Prostate gland (tissue), 2 donors: ENCODE measurements at places on chromosomes 3 and 15.

DNA sequence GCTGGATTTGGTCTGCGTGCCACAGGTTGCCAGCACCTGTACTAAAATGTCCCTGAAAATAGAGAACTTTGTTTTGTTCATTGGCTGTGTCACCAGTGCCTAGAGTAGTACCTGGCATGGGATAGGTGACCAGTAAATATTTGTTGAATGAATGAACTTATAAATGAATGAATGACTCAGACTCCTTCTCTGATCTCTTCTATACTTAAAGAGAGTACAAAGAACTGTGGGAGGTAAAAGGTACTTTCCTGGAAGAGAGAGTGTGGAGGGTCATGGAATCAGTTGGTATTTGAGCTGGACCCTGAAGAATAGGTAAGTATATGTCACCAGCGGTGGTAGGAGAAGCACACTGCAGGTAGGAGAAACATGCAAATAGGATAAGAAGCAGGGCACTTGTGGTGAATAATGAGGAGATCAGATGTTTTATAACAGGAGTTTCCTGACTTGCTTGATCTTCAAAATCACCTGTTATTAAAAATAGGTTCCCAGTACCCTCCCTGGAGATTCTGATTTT lies 149.4 kb downstream of the LPP start:
- DNase-seq: no peak

DNA sequence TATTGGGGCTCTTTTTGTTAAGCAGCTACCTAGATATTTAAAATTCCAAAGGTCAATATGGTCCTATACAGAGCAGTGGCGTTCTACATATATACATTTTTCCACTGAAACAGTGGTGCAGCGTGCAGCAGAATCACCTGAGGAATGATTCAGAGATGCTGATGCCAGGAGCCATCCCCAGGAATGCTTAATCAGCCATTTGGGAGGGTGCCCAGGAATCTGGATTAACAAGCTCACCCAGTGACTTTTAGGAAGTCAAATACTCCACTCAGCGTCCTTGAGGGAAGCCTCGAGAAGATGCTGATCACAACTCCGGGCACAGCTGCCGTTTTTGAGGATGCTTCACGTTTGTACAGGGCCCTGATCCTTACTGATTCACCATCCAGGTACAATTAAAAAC lies 82.6 kb upstream of the ARHGEF3 start:
- peak; percentile 10 for DNase-seq

GRCh38 chr3:13598926-13599886 lies 50.3 kb downstream of the FBLN2 start:
- DNase-seq: no peak

DNA sequence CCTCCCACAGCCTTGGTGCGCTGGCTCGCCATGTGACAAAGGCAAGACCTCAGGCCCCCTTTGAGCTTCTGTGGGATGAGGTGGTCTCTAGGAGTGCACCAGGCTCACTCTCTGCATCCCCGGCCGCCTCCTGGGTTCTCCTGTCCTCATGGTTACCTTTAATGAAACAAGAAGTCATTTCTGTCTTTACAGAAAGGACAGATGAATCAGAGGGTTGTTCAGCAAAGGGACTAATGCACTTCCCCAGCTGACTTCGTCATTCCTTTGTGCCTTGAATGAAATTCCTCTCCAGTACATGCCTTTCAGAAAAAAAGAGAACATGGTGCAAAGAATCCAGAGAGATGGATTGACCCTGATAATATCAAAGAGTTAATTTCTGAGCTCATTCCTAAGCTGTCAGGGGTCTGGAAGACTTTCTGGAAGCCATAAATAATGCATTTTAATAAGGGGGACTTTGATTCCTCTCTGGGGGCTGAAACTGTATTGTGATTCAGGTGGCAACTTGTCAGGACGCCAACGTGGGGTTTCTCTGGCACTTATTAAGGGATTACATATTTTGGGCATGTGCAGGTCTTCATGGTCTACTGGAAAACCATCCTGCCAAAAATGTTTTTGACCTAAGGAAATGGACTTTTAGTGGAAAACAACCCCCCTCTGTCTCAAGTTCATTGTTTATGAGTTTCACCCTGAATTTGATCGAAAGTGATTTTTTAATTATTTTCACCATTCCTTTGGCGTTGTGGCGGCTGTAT lies 122.7 kb downstream of the FBLN2 start:
- no peak for DNase-seq

- DNase-seq: no peak
Measured at GRCh38 chr3:112134335-112135124, 1.5 kb upstream of the GCSAM start.

DNA sequence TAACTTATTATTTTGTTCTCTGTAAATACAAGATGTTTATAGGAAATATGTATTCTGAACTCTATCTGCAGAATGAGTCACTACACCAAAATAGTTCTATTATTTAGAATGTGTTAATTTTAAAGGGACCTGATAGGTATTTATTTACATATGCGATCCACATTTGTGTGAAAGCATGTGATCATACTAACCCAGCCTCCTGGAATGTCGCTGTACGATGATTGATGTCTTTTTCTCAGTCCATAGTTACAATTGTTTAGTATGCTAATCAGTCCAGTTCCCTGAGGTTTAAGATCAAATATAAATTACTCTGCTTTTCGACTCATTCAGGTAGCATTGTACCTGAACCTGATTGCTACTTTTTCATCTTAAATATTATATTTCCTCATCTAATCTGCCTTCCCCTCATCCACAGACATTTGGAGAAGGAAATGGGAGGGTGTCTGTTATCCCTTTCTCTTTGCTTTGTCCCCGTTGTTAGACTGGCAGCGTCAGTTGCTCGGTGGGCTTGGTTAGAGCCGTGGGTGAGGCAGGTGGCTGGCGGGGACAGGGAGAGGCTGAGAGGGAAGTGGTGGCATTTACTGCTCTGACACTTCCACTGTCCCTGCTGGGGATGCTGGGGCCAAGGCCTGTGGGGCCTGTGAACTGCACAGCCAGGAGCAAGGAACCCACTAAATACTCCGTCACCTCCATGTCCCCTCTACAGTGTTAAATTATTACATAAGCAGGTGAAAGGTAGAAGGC lies 27.8 kb upstream of the NR2E3 start:
- DNase-seq: no peak
